Skeletal muscle tissue (tissue), 5 donors: ENCODE measurements at places on chromosomes 4 and X. TPM values are rescaled to one million over a fixed set of nuclear protein-coding genes. Genes with fewer than 3 reads are reported as not detected.

Gene SPACA5
- total RNA-seq, result not detected

Gene CCDC110
- total RNA-seq, result 0.52 TPM

Gene SPANXD
- total RNA-seq, result not detected

Gene SATL1
- total RNA-seq, result under 0.01 TPM

Gene SSX2
- not detected for total RNA-seq

Gene MGAT4D
- total RNA-seq, result not detected

Gene KLHL15
- 16.2 TPM for total RNA-seq

Gene POU4F2
- total RNA-seq, result not detected

Gene UGT2B11
- not detected for total RNA-seq

Gene NDST3
- total RNA-seq, result under 0.01 TPM

Gene GUCY1B1
- 15.7 TPM for total RNA-seq
